WTC11 (cell line): ENCODE measurements at places on chromosomes 12 and 14. TPM values are rescaled to one million over a fixed set of nuclear protein-coding genes. Genes with fewer than 3 reads are reported as not detected.

The ANO2 gene
- total RNA-seq: 2.8 to 4.0 TPM (median 3.1 TPM) in 3 replicates

The OVCH1 gene
- total RNA-seq: 0.04 to 0.25 TPM in 2 of 3 replicates, not detected in the other

- peaks cover 26% of the 10 kb centered on the region for H3K36me3 ChIP-seq
- H3K4me1 ChIP-seq: no peaks in the 10 kb centered on the region
- no peak for DNase-seq
- no peak overlapping the region for H3K27ac ChIP-seq
These were observed 14.9 kb downstream of the ITGA7 start for GRCh38 chr12:55692631-55693322.

GRCh38 chr14:104546591-104547309, 32.8 kb upstream of the C14orf180 start:
- DNase-seq: no peak
- no peak overlapping the region for H3K4me3 ChIP-seq
- no peaks in the 10 kb centered on the region; the same call in 1 of the 2 replicates for H3K27me3 ChIP-seq
- H3K27ac ChIP-seq: no peak overlapping the region
- peaks cover 10% of the 10 kb centered on the region for H3K4me1 ChIP-seq
- no peaks in the 10 kb centered on the region for H3K36me3 ChIP-seq

GRCh38 chr14:96795109-96795828, 1.9 kb upstream of the VRK1 start:
- H3K4me1 ChIP-seq: peaks cover 19% of the 10 kb centered on the region
- peaks cover 9% of the 10 kb centered on the region; the same call in 1 of the 2 replicates for H3K27me3 ChIP-seq
- no peak for DNase-seq
- no peak overlapping the region for H3K27ac ChIP-seq
- H3K4me3 ChIP-seq: no peak overlapping the region

DNA sequence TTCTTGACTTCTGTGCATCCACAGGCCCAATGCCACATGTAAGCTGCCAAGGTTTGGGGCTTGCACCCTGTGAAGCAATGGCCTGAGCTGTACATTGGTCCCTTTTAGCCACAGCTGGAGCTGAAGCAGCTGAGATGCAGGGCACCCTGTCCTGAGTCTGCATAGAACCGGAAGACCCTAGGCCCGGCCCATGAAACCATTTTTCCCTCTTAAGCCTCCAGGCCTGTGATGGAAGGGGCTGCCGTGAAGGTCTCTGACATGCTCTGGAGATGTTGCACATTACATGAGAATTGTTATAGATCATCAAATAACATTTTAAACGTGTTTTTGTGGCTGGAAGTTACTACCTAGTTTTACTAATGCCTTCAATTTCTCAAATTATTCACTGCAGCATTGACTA, 188.7 kb downstream of the RPAP3 start:
- no peak overlapping the region for H3K4me3 ChIP-seq
- no peaks in the 10 kb centered on the region for H3K4me1 ChIP-seq
- no peak for DNase-seq

- H3K4me1 ChIP-seq: peaks cover 6% of the 10 kb centered on the region
- no peak for DNase-seq
- no peaks in the 10 kb centered on the region for H3K27me3 ChIP-seq
- H3K36me3 ChIP-seq: peaks cover 36% of the 10 kb centered on the region
- H3K4me3 ChIP-seq: no peak overlapping the region
- peak overlapping the region; percentile 37 for H3K27ac ChIP-seq
These were observed 78.7 kb downstream of the HECTD1 start for GRCh38 chr14:31128601-31129526.

GRCh38 chr12:56694161-56694560, 6.1 kb upstream of the PTGES3 start:
- no peak overlapping the region for H3K27ac ChIP-seq
- H3K27me3 ChIP-seq: no peaks in the 10 kb centered on the region; the same call in 1 of the 2 replicates
- H3K36me3 ChIP-seq: no peaks in the 10 kb centered on the region
- no peak for DNase-seq

DNA sequence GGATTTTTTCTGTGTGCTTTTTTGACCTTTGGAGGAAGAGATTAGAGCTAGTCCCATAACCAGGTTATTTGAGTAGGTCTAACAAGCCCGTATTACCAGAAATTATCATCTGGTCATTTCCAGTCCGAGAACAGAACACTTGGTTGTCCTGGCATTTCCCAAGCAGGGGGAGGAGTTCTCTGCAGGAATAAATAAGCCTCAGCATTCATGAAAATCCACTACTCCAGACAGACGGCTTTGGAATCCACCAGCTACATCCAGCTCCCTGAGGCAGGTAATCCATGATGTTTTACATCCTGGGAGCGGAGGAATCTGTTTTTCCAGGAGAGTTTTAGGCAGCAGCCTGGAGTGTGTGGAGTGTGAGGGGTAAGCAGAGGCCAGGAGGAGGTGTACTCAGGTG, at the start of gene SERPINA3:
SERPINA3 (plus strand) TSS at position 218 of the 400 bp plus-strand sequence. CDS start 2,051 bp downstream, outside the sequence.
- H3K27me3 ChIP-seq: peaks cover 10% of the 10 kb centered on the region
- H3K36me3 ChIP-seq: peaks cover 6% of the 10 kb centered on the region; the same call in 1 of the 2 replicates
- H3K4me1 ChIP-seq: no peaks in the 10 kb centered on the region
- H3K27ac ChIP-seq: no peak within 1 kb of the TSS
